ENCODE measurements at places on chromosomes 13 and 19.
A peak's percentile ranks its signal among the peaks of the same experiment; 100 is the strongest.

DNA sequence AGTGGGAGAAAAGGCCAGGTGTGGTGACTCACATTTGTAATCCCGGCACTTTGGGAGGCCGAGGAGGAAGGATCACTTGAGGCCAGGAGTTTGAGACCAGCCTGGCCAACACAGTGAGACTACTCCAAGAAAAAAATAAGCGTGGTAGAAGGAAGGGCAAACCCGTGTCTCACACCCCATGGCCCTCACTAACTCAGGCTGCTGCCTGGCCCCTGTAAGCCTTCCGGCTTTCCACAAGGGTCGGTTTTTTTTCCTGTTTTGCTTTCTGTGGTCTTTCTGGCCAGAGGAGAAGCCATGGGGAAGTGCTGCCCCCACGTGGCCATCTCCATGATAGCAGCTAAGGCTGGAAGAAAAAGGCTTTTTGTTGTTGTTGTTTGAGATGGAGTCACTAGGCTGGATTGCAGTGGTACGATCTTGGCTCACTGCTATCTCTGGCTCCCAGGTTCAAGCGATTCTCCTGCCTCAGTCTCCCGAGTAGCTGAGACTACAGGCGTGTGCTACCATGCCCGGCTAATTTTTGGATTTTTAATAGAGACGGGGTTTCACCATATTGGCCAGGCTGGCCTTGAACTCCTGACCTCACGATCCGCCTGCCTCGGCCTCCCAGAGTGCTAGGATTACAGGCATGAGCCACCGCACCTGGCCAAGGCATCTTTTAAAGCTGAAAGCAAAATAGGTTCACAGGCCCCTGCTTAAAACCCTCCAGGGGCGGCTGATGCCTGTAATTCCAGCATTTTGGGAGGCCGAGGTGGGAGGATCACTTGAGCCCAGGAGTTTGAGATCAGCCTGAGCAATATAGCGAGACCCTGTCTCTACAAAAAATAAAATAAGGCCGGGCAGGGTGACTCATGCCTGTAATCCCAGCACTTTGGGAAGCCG is 7.5 kb upstream of the ARHGEF18 start:
- peak; percentile 79 for DNase-seq

DNA sequence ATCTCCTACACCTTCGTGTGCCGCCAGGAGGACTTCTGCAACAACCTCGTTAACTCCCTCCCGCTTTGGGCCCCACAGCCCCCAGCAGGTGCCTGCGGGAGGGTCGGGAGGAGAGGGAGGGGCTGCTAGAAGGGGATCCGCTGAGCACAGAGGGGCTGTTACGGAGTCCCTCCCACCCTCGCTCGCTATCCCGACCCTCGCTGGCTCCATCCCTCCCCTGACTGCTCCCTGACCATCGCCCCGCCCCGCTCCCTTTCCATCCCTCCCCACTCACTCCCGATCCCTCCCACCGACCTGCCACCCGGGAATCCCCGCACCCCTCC is 780 bp downstream of the CD177 start:
- DNase-seq = no peak

DNA sequence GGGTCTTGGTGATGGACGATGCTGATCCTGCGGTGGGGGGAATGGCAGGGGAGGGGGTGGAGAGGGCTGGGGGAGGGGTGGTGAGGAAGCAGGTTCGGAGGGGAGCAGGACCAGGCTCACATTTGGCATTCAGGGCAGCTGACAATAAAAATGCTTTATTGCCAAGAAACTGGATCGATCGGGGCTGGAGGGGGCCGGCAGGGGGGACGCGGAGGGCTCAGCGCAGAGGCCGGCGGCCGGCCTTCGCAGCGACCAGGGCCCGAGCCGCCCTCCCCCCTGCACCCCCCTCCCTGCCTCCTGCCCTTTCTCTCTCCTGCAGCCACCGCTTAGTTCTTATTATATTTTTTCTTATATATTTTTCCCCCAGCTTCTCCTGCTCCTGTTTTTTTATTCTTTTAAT is 18.1 kb upstream of the POU2F2 start:
- no peak for DNase-seq

DNA sequence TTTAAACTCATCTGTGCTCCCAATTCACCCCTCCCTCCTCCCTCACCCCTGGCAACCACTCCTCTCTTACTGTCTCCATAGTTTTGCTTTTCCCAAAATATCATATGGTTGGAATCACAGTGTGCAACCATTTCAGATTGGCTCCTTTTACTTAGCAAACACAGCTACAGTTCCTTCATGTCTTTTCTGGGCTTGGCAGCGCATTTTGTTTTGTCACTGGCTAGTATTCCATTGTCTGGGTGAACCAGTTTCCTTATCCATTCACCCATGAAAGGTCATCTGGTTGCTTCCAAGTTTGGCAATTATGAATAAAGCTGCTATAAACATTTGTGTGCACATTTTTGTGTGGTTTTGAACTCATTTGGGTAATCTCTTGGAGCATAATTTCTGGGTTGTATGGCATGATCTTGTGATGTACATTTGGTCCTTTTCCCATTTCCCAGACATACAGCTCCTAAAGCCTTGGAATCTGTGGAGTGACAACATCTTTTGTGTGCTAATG is 23.9 kb upstream of the GAS6 start:
- DNase-seq = no peak

GRCh38 chr19:40801426-40802299 is 2.7 kb downstream of the EGLN2 start:
- DNase-seq = no peak

GRCh38 chr19:47075179-47075810 is 26.9 kb upstream of the TMEM160 start:
- DNase-seq = no peak

DNA sequence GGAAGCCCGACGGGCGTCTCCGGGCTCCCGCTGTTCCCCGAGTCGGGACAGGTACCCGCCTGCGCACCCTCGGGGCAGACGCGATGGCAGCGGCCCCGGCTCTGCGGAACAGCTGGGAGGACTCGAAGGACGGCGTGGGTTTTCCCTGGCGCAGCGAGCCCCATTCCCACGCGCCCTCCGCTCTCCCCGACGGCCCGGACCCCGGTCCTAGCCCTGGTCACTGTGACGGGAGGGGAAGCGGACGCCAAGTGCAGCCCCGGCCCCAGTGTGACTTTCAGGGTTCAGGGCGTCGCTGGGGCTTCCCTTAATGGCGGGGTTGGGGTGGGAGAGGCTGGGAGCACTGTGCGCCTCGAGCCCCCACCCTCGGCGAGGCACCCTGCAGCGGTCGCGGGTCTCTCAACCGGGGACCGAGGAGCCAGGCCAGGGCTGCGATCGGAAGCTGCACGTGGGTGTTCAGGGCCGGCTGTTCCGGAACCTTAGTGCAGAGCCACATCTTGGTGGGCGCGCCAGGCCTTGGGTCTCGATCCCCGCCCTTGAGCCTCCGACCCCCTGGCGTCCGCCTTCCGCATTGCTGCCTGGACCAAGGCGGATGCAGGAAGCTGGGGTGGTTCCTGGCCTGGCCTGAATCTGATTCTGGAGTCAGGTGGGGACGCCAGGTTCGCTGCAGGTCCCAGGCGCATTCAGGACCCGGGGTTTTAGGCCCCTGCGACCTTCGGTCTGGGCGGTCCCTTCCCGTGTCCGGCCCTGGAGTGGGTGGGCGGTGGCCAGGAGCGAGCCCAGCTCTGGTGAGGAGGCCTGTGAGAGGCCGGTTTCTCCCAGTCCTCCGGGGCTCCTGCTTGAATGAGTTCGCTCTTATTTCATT is 3.5 kb downstream of the LGALS7B start:
- DNase-seq = no peak

GRCh38 chr13:98797456-98797855 is 45.0 kb upstream of the SLC15A1 start:
- DNase-seq = no peak

DNA sequence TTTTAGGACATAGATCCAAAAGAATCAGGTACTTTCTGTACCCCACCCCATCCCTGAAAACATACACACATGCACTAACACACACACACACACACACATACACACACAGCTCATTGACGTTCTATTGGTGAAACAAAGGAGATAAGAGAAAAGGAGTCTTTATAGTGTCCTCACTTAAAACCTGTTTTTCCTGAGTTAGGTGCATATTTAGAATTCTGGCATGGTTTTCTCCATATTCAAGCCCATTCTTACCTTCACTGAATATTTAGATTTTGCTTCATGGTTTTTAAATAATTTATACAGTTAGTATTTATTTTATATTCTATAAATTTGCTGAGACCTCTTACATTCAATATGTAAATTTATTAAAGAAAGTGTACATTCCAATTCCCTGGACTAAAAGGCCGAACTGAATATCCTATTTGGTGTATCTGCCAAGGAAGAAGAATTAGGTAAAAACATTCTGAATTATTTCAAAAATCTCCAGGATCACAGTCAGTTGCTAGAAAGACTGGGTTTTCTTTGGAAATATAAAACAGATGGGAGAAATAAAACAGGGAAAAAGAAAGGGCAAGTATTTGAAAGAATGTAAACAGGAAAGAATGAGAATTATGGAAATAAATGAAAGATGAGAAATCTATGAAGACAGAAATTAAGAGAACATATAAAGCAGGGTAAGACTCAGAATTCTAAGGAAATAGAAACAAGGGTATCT is 556.2 kb downstream of the KCTD12 start:
- no peak for DNase-seq

- no peak for DNase-seq
Measured at GRCh38 chr13:40777166-40777808, 6.3 kb upstream of the MRPS31 start.

DNA sequence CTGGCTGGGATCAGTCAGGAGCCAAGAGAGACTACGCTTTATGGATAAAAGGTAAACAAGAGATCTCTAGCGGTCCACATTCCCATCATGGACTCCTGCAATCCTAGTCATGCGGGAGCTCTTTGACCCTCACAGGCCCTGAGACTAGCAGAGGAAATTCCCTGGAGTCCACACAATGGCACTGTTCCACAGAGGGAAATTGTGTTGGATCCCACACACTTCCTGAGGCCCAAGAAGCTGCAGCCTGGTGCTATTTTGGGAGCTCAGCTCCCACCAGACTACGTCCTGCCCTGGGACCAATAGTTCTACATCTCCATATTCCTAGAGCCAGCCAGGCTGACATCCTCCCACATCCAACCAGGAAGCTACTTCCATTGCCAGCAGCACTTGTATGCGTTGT is 2358.4 kb downstream of the PCDH9 start:
- no peak for DNase-seq

- DNase-seq = no peak
Measured at GRCh38 chr13:94362411-94362909, 117.0 kb downstream of the DCT start.

GRCh38 chr13:73508841-73509240 is 450.0 kb downstream of the KLF5 start:
- no peak for DNase-seq

- no peak for DNase-seq
Measured at GRCh38 chr13:24221007-24221406, 60.5 kb downstream of the SPATA13 start.

DNA sequence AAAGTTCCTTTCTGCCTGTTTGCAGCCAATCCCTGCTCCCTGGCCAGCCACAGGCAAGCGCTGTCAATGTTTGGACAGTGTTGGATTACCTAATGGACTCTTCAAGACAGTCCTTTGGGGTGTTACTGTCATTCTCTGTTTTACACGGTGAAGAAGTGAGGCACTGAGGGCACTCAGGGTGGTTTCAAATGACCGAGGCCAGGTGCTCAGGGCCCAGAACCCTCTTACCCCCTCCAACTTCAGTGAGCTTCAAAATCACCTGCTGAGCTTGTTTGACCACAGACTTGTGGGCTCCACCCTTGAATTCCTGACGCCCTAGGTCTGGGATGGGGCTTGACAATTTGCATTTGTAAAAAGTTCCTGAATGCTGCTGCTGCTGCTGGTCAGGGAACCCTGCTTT is 97.9 kb downstream of the GGACT start:
- no peak for DNase-seq

- DNase-seq = no peak
Measured at GRCh38 chr13:25707726-25708125, 336.0 kb downstream of the ATP8A2 start.

GRCh38 chr13:98509271-98510155 is 67.4 kb downstream of the STK24 start:
- DNase-seq = peak; percentile 45

- DNase-seq = no peak
Measured at GRCh38 chr19:48122421-48122820, 11.8 kb upstream of the PLA2G4C start.

DNA sequence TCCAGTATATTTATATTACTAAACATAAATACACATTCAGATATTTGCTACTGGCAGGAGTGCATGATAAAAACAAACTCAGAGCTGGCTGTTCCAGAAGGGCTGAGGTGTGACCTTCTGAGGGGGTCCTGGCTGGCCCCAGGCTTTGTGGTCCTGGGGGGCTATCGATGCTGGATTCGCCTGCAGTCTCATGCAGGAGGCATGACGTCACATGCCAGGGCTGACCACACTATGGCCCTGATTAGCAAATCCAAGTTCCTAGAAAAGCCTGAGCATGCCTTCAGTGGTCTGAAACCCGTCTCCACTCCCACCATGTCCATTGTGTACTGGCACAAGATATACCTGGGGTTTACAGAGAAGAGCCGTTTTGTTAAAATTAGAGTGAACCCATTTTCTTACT is 97.9 kb downstream of the KL start:
- DNase-seq = no peak

DNA sequence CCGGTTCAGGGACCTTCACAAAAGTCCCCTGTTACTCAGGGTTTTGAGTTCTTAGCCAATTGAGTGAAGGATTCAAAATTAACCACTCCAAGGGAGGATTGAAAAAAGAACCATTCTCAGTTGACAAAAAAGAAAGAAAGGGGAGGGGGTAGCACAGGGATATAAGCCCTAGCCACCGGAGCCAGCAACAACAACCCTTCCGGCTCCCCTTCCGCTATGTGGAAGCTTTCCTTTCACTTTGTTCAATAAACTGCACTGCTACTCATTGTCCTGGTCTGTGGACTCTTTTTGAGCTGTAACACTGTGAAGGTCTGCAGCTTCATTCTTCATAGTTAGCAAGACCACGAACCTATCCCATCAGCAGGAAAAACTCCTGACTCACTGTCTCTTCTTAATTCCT is 1488.1 kb upstream of the PRR20A start:
- DNase-seq = no peak

- no peak for DNase-seq
Measured at GRCh38 chr19:17235971-17236777, 9.5 kb downstream of the NR2F6 start.

DNA sequence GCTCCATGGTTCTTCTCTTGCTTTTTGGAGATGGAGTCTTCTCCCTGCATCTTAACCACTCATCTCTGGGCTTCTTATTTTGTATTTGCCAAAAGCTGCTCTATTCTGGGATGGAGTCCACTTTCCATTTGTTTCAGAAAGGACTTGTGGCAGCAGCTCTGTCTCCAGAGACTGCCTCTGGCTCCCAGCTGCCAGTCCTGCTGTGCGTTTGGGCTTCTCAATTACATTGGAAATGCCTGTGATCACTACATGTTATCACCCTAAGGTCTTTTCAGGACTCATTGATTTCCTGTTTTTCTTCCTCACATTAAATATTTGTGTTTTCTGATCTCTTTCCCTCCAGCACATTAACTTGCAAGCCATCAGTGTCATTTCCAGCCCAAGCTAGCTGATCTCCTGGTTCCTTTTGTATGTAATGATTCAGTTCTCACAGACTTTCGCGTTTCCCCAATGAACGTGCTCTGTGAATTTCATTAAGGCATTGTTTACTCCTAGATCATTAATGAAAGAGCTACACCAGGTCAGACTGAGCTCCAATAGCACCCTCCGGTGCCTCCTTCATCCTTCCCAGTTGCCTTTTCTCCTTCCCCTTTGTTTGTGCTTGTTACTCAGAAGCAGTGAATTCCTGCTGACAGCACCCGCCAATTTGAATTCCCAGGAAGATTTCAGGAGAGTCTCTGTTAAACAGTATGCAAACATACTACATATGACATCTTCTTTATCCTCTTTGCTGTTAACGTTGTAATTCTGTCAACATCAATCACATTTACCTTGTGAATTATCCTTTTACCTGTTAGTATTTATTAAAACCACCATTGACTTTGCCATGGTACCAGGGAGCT is 3.0 kb downstream of the CBY2 start:
- DNase-seq = no peak
